Stimulated activated CD4-positive, alpha-beta T cell treated with anti-CD3 and anti-CD28 coated beads, Interleukin-4, amount 100 ng/mL, for 1 hour (primary cell): ENCODE measurements at places on chromosomes 6 and 20.

DNA sequence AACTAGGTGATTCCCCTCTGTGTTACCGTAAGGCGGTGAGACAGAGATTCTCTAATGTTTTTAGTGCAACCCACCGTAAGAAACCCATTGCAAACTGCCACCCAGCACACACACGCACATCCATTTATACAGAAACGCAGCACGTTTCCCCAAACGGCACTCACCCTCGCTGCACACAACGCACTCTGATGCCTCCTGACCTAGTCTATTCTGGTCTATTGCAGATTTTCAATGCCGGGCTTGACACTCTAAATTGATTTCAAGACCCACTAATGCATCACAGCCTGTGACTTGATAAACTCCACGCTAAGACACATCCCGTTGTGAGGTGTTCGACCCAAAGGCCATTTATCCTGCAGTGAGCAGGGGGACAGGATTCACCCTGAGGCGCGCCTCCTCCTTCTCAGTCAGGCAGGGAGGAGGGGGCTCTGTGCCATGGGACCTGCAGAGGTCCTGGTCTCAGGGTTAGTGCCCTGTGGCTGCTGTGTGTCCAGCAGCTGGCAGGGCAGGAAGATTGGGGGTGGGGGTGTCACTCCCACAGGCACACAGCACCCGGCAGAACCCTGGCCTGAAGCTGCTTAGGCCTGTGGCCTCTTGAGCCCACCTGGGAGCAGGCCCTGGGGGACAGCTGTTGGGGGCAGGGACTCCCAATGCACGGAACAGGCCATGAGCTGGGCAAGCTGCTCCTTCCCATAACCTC, 335.6 kb downstream of the PREX1 start:
- DNase-seq = no peak

- DNase-seq = no peak
These were observed 18.4 kb downstream of the FOXP4 start for GRCh38 chr6:41564448-41565142.

- DNase-seq = no peak
These were observed 54.5 kb downstream of the RNGTT start for GRCh38 chr6:88908598-88909548.

GRCh38 chr6:107576852-107577251, 86.9 kb downstream of the SOBP start:
- DNase-seq = no peak

GRCh38 chr6:121482004-121482693, 46.7 kb downstream of the GJA1 start:
- DNase-seq = no peak

- DNase-seq = no peak
These were observed 1.5 kb downstream of the MAFB start for GRCh38 chr20:40687384-40688128.

DNA sequence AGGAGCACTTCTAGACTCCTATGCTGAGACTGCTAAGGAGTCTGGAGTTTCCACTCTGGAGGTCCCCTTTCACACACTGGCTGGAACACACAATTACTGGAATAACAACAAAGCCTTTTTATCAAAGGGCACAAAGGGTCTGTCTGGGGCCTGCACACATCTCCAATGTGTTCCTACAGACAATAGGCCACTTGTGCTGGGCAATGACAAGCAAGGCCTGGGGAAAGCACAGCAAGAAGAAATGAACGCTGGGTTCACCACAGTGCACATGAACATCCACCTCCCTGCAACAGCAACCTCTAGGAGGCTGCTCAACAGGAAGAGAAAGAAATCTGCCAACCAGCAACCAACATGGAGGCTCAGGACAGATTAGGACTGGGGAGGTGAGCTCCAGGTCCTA, 43.9 kb downstream of the TRPC4AP start:
- DNase-seq = no peak
